Stimulated activated CD4-positive, alpha-beta T cell treated with anti-CD3 and anti-CD28 coated beads, Interleukin-1b, Interleukin-23, amount 100 ng/mL, for 1 hour (primary cell): ENCODE measurements at places on chromosomes 5 and 9.

DNA sequence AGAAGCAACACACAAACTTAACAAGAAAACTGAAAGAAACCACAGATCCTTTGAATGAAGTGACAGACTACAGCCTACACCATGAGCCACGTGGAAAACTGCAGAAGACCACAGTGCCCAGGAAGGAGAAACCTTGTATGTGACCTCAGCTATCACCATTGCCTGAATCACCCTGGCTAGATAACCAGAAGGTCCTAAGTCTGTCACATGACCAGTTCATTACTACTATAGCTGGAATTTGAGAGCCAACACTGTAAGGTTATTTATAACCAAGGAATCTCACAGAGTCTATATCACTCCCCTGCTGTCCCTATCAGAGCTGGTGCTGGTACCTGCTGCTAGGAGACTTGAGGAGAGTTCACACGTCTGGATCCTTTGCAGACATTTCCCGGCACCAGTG is 90.3 kb upstream of the FBXL17 start:
- no peak for DNase-seq

DNA sequence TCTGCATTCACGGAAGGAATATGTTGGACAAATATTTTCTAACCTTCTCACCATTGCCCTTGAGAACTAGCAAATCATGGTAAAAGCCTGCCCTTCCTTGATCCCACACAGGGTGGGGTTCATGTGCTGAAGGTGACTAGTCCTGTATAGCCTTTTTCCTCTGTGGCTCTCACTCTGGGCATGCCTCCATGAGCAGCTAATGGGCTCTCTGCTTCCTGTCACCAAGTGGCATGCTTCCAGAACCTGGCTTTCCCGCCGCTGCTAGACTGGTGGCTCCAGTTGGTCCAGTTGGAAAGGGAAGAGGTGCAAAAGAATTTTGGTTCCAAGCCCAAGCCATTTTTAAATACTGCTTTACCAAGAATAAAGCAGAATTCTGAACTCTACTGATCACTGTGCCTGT is 35.5 kb downstream of the FBXO10 start:
- no peak for DNase-seq

GRCh38 chr5:115820846-115821245 is 4.4 kb upstream of the CDO1 start:
- no peak for DNase-seq

DNA sequence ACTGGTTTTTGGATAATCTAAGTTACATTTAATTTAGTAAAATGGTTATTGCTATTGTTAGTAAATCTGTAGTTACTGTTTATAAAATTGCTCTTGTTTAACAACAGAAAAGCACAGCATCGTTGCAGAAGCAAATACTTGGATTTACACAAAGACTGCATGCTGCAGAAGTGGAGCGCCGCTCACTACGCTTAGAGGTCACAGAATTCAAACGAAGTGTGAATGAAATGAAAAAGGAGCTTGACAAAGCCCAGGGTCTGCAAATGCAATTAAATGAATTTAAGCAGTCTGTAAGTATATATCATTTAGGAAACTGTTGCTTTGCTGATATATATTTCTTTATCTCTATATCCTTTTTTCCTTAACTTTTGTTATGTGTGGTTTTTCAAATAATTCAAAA is 226.0 kb downstream of the CCDC171 start:
- no peak for DNase-seq

- no peak for DNase-seq
Measured at GRCh38 chr5:142360051-142360498, 35.3 kb upstream of the SPRY4 start.
